ENCODE measurements at places on chromosomes 16 and 17.
A peak's percentile ranks its signal among the peaks of the same experiment; 100 is the strongest.

- no peak for DNase-seq
These were observed 64.9 kb downstream of the ITFG1 start for GRCh38 chr16:47395733-47396498.

GRCh38 chr16:13018026-13018425 lies 116.6 kb downstream of the SHISA9 start:
- no peak for DNase-seq

- no peak for DNase-seq
These were observed 6.6 kb upstream of the EFCAB13 start for GRCh38 chr17:47317119-47317518.

DNA sequence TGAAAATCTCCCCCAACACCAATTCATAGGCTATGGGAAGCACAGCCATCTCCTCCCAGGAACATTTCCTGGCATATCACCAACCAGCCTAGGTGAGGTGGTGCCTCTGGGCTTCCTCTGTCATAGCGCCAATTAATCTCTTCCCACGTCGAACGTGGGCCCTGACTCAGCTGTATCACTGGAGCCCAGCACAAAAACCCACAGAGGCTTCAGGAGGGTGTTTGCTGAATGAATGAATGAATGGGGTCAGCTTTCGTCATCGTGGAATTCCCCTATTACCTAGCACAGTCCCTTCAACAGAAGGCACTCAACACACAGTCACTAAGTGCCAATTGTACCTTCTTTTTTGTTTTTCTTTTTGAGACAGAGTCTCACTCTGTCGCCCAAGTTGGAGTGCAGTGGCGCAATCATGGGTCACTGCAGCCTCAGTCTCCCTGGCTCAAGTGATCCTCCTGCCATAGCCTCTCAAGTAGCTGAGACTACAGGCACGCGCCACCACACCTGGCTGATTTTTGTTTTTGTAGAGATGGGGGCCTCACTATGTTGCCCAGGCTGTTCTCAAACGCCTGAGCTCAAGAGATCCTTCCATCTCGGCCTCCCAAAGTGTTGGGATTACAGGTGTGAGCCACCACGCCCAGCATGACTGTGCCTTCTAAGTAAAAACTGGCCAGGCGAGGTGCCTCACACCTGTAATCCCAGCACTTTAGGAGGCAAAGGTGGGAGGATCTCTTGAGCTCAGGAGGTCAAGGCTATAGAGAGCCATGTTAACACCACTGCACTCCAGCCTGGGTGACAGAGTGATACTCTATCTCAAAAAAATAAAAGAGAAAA lies 4.1 kb downstream of the ZNF688 start:
- DNase-seq: peak; percentile 79

DNA sequence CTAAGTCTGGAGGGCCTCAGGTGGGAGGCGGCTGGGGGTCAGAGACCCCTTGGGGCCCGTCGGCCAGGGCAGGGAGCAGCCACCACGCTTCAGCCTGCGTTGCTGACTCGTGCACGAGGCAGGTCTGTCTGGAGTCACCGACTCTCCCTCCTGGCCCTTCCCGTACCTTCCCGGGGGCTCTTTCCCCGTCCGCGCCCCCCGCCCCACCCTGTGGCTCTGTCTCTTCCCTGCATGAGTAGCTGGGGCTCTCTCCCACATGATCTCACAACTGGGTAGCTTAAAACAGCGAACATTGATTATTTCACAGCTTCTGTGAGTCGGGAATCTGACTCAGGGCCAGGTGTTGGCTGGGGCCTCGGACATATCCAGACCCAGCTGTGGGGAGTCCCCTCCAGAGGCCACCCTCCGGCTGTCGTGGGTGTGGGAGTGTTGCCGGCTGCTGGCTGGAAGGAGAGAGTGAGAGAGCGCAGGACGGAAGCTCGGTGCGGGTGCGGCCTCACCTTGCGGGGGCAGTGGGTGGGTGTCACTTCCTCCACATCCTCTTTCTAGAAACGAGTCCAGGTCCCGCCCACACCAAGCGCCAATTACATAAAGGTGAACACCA lies 17.3 kb downstream of the BAHCC1 start:
- peak; percentile 65 for DNase-seq

DNA sequence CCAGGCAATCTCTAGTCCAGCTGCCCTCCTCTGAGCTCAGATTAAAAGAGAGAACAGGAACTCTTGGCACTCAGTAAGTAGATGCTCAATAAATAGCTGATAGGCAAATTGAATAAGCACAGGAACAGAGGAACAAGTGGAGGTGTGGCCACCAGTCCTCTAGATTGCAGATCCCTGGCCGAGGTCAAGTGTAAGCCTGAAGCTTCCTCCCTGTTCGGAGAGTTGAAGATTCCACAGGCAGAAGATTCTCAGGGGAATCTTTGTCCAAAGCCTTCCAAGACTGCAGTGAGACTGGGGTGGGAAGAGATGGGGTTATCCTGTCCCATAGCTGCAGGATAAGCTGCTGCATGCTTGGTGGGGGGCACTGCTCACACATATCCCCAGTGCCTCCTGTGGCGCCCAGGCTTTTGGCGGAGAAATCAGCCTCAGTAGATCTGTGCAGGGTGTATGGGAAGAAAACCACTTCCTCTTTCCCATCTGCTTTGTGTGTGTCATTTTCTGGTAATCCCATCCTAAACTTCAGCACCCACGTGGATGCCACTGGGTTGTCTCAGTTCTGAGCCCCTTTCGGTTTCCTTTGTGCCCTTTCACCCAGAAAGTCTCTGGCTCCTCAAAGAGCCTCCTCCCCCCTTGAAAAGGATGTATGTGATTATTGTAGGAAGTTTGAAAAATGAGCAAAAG lies 12.1 kb downstream of the CD300A start:
- peak; percentile 29 for DNase-seq

- no peak for DNase-seq
These were observed 56.1 kb downstream of the IRF8 start for GRCh38 chr16:85954927-85955519.

DNA sequence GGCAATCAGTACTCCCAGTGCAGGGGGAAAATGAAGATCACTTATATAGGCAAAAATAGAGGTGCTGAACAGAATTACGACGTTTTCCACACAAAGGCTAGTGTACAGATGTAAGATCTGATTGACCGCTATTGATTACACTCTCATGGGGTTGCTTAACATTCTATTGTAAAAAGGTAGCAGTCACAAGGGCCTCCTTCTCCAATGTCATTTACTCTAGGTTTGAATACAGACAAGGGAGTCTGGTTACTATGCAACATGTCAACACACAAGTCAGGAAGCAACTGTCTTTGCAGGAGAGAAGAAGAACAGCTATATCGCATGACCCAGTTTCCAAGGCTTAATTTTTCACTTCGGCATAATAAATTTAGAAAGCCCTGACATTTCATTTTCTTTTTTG lies 7.9 kb downstream of the KRT37 start:
- no peak for DNase-seq

GRCh38 chr16:71687861-71688260 lies 36.6 kb downstream of the PHLPP2 start:
- DNase-seq: no peak

DNA sequence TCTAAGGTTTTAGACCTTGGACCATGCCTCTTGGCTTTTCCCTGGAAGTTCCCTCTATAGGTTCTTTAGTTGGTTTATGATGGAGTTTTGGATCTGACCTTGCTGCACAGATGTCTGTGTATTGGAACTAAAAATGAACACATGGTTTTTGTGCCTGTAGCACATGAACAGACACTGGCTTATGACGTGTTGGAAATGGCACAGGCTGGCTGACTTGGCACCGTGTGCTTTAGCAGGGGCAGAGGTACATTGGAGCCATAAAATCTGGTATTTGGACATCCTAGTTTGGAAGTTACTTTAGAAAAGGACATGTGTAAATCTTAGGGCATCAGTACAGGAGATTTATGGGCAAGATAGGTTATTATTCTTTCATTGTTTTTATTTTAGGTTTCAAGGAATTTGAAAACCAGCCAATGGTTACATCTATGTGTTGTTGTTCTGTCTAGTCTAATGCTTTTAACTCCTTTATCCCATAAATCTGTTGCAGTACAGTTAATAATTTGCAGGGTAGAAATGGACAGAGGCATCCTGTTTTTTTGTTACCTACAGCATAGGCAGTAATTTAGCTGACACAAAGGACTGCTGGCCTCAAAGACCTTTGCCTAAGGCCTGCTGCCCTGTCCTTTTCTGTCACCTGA lies 6.0 kb downstream of the SOCS7 start:
- DNase-seq: no peak
